ENCODE measurements at places on chromosomes 5 and 9. TPM values are rescaled to one million over a fixed set of nuclear protein-coding genes. Genes with fewer than 3 reads are reported as not detected.

CFAP157 gene
- 0.14 TPM for polyA plus RNA-seq

FOXD4L5 gene
- not detected for polyA plus RNA-seq

RABL6 gene
- 41.1 TPM for polyA plus RNA-seq

IGFBPL1 gene
- 0.07 TPM for polyA plus RNA-seq

APBA1 gene
- polyA plus RNA-seq, result 8.5 TPM

SVEP1 gene
- polyA plus RNA-seq, result 34.8 TPM

HRH2 gene
- polyA plus RNA-seq, result not detected

CNTNAP3 gene
- polyA plus RNA-seq, result 1.8 TPM

PRR16 gene
- 27.2 TPM for polyA plus RNA-seq

FGF10 gene
- polyA plus RNA-seq, result 0.10 TPM

Measured in AG04450 (cell line).